ENCODE measurements at places on chromosomes 12 and 14.

DNA sequence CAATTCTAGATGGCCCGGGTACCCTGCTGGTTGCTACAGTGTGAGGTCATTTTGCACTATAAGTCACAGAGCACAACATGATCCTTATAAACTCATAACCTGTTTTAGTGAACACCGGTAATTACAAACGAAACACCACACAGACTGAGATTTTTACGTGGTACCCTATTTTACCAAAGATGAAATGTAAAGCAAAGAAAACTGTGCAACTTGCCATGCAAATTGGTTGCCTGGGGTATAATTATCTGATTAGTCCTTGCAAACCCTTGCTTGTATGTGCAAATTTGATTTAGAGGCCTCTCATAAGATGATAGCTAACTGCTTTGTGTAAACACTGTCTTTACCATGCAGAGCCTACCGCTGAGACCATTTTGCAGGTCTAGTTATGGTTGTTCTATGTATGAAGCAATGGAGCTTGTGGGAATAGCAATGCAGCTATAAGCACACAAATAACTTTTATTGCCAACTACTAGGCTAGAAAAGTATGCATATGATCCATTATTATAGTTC lies 372.1 kb upstream of the FAR2 start:
- no peak for DNase-seq

- DNase-seq: no peak
These were observed 146.1 kb downstream of the METTL25 start for GRCh38 chr12:82504409-82504808.

GRCh38 chr14:68771631-68772030 lies 21.2 kb downstream of the ZFP36L1 start:
- DNase-seq: no peak

GRCh38 chr12:117486840-117487659 lies 125.6 kb upstream of the NOS1 start:
- DNase-seq: no peak

Measured in neural progenitor cell (in vitro differentiated cells).